ENCODE measurements at places on chromosomes 2 and 18. TPM values are rescaled to one million over a fixed set of nuclear protein-coding genes. Genes with fewer than 3 reads are reported as not detected.

The ACVR1C gene
- total RNA-seq = 0.08 TPM

The STPG4 gene
- total RNA-seq = 0.37 TPM

The KCNS3 gene
- total RNA-seq = not detected

The FEV gene
- not detected for total RNA-seq

The RNU2-63P gene
- total RNA-seq = 4.7 TPM

The CXCR2 gene
- not detected for total RNA-seq

The WNT6 gene
- 0.42 TPM for total RNA-seq

The CIB4 gene
- not detected for total RNA-seq
